IgD-negative memory B cell (primary cell): ENCODE measurements at places on chromosomes 6 and 20. TPM values are rescaled to one million over a fixed set of nuclear protein-coding genes. Genes with fewer than 3 reads are reported as not detected.

PROKR2 gene
- polyA plus RNA-seq = not detected

C20orf202 gene
- not detected for polyA plus RNA-seq

BIRC7 gene
- polyA plus RNA-seq = not detected

MED20 gene
- 9.8 TPM for polyA plus RNA-seq

SGK2 gene
- not detected for polyA plus RNA-seq

TNFRSF6B gene
- polyA plus RNA-seq = not detected

ADGRF1 gene
- polyA plus RNA-seq = not detected

PTCRA gene
- polyA plus RNA-seq = 1.0 TPM

PTPRA gene
- polyA plus RNA-seq = 22.1 TPM

AIF1 gene
- 5.6 TPM for polyA plus RNA-seq

KCNK5 gene
- polyA plus RNA-seq = not detected

EFCAB8 gene
- polyA plus RNA-seq = not detected

HFE gene
- polyA plus RNA-seq = 7.2 TPM

LRRC73 gene
- not detected for polyA plus RNA-seq

SAMD3 gene
- polyA plus RNA-seq = 7.1 TPM

PNPLA1 gene
- 0.19 TPM for polyA plus RNA-seq

SLC35D3 gene
- polyA plus RNA-seq = not detected
